ENCODE measurements at places on chromosomes 4 and X.

DNA sequence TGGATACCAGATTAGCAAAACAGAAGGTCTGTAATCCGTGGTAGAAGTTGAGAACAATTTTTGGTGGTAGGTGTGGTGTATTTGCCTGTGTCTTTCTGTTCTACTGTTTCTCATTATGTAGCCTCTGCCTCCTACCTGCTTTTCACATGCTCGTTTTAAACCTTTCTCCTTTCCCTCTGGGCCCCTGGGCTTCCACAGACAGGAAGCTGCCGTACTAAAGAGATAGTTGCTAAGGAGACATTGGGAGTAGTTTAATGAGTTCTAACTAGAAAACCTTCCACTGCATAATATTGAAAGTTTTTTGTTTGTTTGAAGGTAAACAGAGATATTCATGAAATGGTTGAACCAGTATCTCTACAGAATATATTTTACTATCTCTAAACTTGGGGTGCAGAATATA is 107.8 kb downstream of the STOX2 start:
- no peak for DNase-seq

DNA sequence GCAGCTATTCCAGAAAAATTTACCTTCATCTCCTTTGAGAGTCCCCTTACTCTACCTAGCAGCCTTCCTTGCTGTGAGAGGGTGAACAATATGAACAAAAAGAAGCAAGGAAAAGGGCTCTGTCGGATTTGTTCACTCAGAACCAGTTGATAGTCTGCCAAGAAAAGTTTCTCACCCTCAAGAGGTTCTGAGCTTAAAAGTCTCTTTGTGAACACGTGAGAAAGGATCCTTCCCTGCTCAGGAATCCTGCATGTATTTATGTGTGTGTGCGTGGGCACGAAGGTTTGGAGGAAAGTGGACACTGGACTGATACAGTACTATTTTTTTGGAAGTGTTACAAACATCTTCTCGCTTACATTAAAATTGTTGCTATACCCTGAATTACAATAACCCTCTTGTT is 178.6 kb upstream of the JADE1 start:
- no peak for DNase-seq

- DNase-seq, result peak; percentile 16
Observed at GRCh38 chrX:39477762-39478120, 620.0 kb downstream of the BCOR start.

- no peak for DNase-seq
Observed at GRCh38 chr4:30116401-30116800, 603.8 kb upstream of the PCDH7 start.

GRCh38 chr4:75745161-75745560 is 20.8 kb downstream of the USO1 start:
- no peak for DNase-seq

GRCh38 chr4:98573791-98574190 is 84.6 kb downstream of the TSPAN5 start:
- no peak for DNase-seq

GRCh38 chrX:40573763-40574162 is 7.0 kb upstream of the ATP6AP2 start:
- peak; percentile 24 for DNase-seq

DNA sequence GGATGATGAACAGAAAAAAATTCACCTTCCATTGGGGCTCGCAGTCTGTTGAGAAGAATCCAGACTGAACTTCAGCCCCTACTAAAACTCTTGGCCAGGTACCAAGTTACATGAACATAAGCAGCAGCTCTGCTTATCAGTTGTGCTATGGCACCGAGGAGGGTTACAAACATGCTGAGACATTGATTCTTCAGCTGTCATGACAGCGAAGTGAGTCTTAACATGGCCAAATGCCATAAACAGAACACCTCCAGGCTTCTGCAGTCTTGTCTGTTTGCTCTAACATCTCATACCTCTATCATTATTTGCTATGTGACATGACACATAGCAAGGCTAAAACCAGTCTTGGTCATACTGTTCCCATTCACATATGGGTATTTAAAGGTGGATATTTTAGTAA is 521.5 kb downstream of the GRID2 start:
- DNase-seq, result no peak

- peak; percentile 27 for DNase-seq
Observed at GRCh38 chrX:131830400-131831184, 192.5 kb upstream of the STK26 start.

GRCh38 chr4:59759082-59759825 is 1440.9 kb upstream of the ADGRL3 start:
- no peak for DNase-seq

DNA sequence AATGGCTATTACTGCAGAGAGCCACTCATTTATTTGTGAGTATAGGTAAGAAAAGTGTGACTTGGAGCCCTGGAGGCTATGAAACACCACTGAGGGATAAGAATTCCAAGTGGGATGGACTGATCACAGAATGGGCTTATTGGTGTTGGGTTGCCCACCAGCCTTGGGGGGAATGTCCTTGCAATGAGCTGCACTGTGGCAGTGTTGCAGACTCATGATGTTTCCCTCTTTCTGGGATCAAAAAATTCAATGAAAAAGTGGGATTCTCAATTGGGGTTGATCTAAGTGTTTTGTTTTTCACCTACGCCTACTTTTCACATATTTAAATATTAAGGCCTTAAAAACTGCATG is 1024.5 kb upstream of the PCDH10 start:
- DNase-seq, result no peak

DNA sequence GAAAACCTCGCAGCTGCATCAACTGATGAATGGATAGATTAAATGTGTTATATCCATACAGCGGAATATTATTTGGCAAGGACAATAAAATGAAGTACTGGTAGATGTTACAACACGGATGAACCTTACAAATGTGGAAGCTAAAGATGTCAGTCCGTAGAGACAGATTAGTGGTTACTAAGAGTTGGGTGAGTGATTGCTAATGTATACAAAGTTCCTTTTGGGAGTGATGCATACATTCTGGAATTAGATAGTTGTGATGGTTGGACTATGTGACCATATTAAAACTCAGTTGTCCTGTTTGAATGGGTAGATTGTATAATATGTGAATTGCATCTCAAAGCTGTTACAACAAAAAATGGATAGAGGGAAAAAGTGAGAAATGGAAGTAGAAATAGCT is 2.8 kb downstream of the FIP1L1 start:
- DNase-seq, result no peak

- DNase-seq, result no peak
Observed at GRCh38 chr4:137521053-137521452, 11.2 kb downstream of the PCDH18 start.

DNA sequence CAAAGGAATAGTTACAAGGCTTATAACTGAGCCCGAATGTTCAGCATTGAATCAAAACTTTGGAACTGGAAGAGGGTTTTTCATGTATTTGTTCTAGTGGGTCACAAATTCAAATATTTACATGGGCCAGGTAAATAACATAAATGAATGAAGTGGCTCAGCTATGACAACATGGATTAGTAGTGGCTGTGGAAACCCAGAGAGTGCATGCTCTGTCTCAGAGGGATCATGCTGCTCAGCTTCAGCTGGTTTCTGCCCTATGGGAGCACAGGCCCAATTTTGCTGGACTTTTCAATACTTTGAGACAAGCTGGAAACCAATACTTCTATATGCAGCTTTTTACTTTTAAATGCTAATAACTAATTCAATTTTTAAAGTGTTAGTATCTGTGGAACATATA is 394.0 kb upstream of the TEX13C start:
- DNase-seq, result no peak

DNA sequence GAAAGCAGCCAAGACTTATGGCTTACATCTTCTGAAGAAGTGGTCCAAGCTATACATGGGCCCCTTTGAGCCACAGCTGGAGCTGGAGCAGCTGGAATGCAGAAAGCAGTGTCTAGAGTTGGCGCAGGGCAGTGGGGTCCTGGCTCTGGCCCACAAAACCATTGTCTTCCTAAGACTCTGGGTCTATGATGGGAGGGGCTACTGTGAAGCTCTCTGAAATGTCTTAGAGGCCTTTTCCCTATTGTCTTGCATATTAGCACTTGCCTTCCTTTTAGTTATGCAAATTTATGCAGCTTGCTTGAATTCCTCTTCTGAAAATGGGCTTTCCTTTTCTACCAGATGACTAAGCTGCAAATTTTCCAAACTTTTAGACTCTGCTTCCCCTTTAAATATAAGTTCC is 15.3 kb downstream of the NPY1R start:
- DNase-seq, result no peak
